ENCODE measurements at places on chromosomes 7 and 10.

DNA sequence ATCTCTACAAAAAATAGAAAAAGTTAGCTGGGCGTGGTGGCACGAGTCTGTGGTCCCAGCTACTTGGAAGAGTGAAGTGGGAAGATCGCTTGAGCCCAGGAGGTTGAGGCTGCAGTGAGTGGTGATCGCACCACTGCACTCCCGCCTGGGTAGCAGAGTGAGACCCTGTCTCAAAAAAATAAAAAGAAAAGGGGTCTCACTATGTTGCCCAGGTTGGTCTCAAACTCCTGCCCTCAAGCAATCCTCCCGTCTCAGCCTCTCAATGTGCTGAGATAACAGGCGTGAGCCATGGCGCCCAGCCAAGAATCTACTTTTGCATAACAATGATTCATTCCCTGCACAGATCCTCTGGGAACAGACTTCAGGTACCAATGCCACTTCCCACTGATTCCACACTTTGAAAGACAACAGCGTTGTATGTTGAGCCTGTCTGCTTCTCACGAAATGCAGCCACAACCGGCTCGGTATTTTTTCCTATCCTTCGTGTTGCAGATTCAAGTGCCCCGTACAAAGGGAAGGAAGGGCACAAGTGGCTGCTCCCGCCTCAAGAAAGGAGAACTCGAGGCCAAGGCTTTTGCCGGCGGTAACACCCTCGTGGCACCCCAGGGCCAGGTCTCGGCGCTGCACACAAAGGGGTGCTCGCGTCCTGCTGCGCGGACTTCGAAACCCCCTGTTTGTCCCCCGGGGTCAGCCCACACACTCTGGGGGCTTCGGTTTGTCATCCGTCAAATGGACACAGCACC, 745 bp downstream of the DAGLB start:
- DNase-seq: peak; percentile 53

- no peak for DNase-seq
Observed at GRCh38 chr7:148838905-148839304, 45.2 kb downstream of the EZH2 start.

DNA sequence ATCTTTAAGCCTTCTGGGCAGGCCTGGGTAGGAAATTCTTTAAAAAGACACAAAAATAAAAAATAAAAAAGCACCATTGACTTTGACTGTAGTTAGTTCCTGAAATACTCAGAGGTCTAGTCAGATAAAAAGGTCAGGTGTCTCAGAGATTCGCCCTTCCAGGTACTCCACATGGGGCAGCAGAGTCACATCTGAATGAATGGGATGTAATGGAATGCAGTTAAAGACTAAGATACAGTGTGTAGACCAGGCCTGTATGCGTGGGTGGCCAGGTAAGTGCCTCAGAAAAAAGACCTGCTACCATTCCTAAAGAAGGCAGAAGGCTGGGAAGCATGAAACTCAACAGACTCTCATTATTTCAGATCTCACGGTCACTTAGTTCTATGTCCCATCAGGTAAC, 68.6 kb upstream of the SEM1 start:
- DNase-seq: no peak

GRCh38 chr10:109790647-109791046, 132.7 kb downstream of the XPNPEP1 start:
- DNase-seq: no peak

DNA sequence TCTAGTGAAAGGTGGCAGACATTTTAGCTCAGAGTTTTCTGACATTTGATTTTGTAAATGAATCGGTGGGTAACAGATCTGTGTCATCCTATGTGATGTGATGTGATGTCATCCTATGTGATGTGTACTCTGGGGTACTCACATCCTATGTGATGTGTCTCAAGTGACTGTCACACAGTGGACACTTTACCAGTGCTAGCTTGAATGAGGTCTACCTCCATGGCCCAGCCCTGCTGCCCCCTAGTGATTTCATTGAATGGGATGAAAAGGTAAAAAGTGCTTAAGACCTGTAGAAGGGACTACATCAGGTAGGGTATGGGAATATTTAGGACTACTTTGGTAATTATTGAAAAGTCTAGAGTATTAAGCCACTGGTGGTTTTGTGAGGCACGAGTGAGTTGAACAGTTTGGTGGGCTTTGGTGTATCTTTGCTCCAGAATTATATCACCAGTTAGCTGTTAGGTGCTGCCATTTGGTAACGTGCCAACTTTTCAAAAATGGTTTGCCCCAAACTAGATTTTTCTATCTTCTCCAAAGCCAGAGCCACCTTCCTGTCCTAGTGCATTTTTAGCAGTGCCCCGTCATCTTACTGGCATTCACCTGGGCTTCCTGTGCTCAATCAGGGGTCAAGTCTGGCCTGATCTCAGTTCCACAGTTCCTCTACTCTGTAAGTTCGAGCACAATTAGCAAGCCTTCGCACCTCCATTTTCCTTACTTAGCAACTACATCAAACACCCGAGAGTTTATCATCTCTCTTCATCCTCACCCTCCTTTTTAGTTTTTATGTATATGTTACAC, 9.7 kb downstream of the EIF4H start:
- DNase-seq: no peak

GRCh38 chr10:77939561-77940001, 13.0 kb upstream of the DLG5 start:
- DNase-seq: peak; percentile 56

DNA sequence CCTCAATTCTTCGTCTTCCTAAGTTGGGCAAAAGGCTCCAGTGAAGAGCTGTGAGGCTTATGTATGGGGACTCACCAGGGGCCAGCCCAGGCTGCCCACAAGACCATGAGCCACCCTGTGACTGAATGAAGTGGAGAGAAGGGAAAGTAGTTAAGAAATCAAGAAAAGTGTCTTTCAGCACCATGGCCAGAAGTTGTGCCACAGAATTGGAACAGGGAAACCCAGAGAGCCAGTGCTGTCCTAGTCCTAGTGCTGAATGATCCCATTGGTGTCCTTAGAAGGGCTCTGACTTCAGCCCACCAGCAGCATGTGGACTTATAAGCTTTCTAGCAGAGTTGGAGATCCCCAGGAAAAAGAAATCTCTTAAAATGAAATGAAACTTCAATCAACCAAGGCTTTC, 37.0 kb upstream of the CCSER2 start:
- DNase-seq: peak; percentile 65

DNA sequence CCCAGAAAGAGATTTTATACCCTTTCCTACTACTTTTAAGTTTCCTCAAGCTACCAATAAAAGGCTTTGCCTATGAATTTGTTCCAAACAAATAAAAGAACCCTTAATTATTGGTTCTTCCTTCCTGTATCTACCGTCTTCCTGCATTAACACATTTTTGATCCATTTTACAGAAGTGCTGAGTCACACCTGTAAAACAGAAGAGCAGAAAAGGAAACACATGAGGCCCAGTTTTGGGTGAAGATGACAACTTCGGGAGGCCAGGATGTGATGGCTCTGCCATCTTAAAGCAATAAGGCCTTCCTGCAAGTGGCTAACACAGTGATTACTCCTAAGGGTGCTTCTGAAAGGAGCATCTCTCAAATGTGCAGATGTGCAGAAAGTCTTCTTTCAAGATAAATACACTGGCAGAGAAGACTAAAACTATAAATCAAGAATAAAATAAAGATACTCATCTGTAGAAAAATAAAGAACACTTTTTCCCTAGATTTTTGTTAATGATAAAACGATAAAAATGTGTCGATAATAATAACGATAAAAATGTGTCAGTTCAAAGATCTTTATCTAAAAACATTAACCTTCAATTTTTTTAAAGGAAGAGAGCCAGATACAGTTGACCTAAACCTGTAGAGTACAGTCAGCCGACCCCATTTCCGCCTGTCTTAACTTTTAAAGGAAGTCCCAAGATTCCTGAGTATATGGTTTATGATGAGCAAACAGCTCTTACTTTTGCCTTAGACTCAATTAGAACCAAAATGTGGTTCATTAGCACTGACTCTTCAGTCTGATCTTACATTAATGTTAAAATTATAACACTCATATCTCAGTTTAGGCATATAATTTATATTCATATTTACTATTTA, 108.6 kb downstream of the UBE2H start:
- DNase-seq: no peak

DNA sequence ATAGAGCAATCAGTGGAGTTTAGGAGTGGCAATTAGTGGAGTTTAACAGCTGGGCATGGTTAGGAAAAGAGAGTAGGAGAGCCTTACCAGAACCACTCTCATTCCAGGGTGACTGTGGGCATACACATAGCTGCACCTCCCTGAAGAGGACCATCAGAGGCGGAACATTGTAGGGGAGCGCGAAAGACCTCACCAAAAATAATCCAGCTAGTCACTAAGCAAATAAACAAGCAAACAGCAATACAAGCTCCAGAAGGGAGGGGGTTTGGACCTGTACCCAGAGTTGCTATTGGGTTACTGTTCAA, 4.1 kb upstream of the NACAD start:
- no peak for DNase-seq

DNA sequence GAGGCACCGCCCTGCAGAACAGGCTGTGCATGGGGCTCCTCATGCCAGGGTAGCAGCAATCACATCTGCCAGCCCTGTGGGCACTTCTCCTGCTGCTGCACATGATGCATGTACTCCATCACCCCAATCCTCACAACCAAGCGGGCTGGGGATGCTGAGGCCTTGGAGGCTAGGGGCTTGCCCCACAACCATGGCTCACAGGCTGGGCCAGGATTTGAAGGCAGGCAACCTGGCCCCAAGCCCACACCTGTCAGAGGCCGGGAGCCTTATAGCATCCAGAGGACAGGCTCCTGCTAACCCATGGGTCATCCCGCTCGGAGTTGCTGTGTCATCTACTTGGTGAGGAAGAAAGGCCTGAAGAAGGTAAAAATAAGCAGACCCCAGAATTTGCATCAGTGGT, 2.2 kb downstream of the POLM start:
- no peak for DNase-seq

DNA sequence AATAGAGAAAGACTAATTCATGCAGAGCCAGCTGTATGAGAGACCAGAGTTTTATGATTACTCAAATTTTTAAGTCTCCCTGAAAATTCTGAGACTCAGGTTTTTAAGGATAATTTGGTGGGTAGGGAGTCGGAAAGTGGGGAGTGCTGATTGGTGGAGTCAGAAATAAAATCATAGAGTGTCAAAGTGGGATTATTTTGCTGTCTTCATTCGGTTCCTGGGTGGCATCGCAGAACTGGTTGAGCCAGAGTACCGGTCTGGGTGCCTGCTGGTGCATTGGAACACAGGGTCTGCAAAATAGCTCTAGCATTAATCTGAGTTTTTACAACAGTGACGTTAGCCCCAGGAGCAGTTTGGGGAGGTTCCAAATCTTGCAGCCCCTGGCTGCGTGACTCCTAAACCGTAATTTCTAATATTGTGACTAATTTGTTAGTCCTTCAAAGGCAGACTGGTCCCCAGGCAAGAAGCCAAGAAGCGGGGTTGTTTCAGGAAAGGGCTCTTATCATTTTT, 32.4 kb downstream of the GPRIN2 start:
- DNase-seq: no peak
